Kidney capillary endothelial cell (primary cell): ENCODE measurements at places on chromosomes 2 and 18.

- DNase-seq = peak; percentile 95
These were observed 70.2 kb downstream of the HRH4 start for GRCh38 chr18:24530630-24531111.

DNA sequence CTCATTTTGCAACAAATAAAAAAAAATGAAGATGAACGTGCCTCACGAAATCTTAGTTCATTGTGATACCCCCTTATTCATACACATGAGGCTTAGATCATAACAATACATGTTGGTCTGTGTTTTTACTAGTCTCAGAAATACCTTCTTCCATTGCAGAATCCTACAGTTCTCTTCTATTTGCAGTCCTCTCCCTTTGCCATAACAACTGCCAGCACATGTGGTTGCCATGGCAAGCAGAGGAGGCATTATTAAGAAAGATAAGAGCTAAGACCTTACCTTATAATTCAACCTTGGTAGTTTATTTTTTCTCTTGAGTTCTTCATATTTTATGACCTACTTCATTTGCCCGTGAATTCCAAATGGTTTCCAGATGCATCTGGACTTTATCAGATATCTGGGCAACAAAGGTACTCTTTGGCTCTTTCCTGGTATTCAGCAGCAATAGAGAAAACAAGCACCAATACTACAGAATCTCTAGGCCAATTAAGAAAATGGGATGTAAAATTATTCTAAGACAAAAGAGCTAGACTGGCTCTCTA, 524.0 kb downstream of the CMPK2 start:
- no peak for DNase-seq

DNA sequence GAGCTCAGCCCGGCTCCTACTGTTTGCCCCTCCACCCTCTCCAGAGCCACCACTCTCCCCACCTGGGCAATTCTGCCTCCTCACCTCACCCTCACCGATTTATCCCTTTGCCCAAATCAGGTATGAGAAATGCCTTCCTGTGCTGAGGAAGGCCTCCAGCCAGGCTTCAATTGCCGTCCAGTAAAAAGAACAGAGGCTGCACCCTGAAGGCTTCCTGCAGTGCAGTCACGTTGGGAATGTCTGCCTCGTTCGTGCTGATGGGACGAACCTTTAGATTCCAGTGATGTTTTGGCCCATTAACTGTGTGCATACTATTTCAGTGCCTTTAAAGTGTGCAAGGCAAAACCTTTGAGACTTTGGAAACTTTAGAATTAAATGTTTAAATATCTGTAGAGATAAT, 34.2 kb downstream of the ATP6V1C2 start:
- no peak for DNase-seq

DNA sequence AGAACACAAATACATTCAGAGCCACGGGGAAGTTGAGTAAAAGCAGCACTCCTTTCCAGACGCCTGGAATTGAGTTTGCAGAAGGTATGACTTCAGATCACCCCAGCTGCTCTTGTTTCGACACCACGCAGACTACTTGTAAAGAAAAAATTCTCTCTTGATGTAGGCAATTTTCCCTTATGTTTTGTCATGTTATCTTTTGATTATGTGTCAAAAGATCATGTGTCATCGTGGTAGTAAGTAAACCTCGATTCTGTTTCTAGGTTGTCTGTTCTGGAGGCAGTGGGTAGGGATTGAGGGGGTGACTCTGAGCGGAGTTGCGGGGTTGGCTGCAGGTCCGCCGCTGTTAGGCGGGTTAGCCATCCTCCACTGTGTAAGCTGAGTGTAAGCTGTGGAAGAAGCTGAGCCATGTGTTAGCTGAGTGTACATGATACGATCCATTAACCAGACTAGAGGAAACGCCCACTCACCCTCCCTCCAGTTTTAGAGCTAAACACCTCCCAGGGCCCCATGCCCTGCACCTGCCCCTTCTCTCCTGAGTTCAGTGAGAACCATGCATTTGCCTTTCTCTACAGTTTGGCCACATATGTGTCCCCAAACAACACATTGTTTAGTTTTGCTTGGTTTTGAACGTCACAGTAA, 181.8 kb downstream of the SNTG2 start:
- no peak for DNase-seq

DNA sequence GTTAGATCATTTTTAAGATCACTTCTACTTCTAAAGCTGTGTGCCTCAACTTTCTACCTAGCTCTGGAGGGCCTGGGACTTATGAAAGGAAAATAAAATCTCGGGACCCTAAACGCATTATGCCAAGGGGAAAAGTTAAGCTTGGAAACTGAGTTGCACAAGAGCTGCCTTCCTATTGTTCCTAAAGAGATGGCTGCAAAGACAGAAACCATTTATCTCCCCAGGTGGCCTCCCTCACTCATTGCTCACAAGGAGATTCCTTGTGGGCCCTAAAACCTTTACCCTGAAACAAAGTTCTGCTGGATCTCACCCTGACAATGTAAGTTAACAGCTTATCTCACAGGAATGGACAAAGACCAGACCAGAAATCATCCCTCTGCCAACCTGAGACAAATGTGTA, 26.8 kb downstream of the TUBB6 start:
- DNase-seq = no peak

DNA sequence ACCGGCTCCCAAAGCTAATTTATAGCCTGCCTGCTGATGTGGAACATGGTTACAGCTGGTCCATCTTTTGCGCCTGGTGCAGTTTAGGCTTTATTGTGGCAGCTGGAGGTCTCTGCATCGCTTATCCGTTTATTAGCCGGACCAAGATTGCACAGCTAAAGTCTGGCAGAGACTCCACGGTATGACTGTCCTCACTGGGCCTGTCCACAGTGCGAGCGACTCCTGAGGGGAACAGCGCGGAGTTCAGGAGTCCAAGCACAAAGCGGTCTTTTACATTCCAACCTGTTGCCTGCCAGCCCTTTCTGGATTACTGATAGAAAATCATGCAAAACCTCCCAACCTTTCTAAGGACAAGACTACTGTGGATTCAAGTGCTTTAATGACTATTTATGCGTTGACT, 51.4 kb downstream of the TMEM178A start:
- DNase-seq = no peak

- no peak for DNase-seq
These were observed 119.3 kb upstream of the ZSWIM2 start for GRCh38 chr2:186968277-186968676.

DNA sequence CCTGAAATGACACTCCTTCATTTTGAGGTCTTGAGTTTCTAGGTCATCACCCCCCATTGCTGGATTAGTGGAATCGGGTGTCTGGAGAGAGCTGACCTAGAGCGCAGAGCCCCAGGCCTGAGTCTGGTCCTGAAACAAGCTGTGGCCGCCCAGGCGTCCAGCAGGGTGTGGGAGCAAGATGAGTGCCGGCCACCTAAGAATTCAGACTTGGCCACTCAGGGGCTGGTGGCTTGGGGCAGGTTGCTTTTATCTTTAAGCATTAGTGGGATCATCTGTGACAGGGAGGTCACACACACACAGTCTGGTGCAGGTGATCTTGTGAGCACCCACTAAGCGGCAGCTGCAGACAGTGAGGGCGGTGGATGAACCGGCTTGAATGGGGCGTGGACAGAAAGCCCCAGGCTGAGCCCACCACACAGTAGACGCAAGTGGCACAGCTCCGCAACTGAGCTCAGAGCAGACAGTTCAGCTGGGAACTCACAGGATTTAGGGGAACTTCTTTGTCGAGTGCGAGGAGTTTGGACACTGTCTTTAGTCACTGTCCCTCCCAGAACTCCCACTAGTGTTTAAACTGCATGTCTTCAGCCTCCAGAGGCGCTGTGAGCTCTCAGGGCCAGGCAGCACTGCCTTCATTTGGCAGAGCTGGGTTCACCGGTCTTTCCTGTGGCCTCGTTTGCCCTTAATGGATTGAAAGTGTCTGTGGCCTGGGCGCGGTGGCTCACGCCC, 21.5 kb downstream of the ITGB1BP1 start:
- no peak for DNase-seq

DNA sequence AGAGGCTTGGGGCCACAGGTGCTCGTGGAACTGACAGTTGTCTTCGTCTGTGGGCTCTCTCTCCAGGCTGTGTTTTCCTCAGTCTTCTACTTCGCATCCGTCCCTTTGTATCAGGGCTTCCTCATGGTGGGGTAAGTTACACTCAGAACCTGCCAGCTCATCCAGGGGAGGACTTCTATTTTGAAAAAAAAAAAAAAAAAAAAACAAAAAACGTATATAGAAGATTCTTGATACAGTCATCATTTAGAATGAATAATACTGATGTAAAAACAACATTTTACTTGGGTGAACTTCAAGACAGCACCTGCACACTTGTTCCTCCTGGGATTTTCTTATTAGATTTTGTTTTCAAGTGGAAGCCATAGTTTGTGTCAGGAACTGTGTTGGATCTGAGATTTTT, 47.7 kb upstream of the NFATC1 start:
- no peak for DNase-seq

DNA sequence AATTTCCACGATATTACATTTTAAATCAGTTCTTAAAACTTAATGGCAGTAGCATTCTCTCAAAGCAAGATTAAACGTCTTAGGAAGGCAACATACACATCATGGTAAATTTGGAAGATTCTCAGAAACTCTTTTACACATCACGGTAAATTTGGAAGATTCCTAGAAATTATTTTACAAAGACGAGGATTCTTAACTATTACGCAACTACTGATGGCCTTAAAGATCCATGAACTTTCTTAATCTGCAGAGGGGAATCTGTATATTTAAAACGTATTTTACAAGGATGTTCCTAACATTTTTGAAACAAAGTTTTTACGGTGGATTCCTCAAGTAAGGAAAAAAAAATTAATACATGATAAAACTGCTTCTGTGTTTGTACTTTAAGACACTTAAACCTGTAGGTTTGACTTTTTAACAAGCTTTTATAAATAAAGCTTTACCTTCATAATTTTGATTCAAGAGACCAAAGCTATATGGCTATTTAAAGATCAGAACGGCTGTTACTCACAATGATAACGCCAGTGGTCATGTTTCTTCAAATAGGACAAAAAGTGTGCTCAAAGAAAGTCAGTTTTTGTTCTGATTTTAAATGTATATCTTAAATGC, 1.7 kb downstream of the ATF2 start:
- no peak for DNase-seq

DNA sequence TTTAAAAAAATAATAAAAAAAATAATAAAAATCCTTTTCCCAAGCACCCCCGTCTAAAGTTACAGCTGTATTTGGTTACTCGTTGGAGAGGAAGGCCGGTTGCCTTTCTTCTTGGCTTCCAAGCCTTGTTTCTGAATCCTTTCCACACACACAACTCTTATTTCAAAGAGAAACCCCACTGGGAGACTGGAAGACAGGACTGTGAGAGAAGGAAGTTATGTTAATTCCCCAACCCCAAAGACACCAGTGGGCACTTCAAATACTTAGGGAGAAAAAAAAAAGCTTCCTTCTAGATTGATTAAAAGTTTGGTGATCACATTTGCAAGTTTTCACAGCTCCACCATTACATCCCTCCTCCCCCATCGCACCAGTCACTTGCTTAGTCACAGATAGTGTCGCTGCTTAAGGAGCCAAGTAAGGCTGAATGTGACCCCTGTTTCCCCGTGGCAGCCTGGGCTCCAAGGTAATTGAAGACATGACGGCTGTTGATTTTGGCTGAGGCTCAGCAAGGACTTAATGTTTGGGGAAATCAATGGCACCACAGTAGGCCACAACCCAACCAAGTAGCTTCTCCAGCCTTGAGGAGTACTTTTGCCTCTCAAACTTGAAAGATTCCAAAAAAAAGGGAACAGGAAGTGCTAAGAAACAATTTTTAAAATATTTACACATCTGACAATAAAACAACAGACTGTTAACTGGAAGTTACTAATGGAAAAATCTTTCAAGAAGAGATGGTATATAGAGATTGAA, 40.8 kb upstream of the FRZB start:
- no peak for DNase-seq

GRCh38 chr2:238476258-238476657, 49.5 kb downstream of the ASB1 start:
- DNase-seq = no peak

DNA sequence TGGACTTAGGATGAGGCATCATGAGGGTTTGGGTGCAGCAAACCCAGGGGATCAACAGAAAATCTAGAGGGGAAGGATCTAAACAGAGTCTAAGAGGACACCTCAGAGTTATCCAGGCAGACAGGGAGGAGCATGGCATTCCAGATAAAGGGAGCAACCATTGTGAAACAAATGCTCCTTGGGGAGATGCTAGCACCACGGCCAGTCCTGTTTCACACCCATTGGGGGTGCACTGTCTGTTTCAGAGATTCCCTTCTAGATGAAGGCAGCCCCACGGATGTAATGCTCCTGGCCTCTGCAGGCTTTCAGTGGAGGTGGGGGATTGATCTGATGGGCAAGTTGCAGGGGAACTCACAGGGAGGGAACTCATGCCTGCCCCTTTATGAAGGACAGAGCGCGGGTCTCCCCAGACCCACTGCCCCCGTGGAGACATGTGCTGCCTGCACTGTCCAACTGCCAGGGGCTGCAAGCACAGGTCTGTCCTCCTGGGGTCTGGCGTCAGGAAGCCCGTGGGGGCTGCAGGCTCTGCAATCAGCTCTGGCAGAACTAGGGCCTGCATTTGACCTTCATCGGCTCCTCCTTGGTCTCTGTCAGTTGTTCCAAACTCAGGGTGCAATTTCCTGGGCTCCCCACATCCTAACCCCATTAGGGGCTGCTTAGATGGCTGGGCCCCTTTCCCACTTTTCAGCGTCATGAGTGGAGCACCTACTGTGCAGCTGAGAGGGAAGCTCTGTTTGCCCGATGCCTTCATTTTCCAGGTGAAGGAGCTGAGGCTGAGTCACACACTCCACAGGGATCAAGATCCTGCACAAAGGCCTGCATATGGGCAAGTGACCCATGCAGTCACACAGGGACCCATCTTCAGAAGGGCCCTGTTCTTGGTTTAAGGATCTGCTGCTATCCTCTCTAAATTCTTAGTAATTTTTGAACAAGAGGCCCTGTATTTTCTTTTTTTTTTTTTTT, 163.4 kb downstream of the ARL4C start:
- no peak for DNase-seq

DNA sequence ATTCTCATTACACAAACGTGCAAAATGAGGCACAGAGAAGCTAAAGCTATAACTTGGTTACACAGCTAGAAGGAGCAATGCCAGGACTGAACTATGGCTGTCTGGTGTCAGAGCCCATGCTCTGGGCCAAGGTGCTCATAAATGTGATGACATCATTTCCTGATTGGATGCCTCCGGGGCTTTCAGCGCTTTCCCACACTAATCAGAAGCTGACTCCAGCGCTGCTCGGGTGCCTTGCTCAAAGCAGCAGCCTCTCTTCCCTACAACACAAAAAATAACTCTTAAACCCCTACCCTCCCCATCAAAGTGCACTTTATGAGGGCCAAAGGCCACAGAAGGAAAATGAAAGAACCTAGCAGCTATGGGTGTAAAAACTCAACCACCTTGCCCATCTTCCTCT, 90.7 kb downstream of the STK39 start:
- no peak for DNase-seq

- no peak for DNase-seq
These were observed 41.1 kb downstream of the MYO7B start for GRCh38 chr2:127576433-127577207.
